ENCODE measurements at places on chromosomes 4 and X. TPM values are rescaled to one million over a fixed set of nuclear protein-coding genes. Genes with fewer than 3 reads are reported as not detected.
A peak's percentile ranks its signal among the peaks of the same experiment; 100 is the strongest.

DNA sequence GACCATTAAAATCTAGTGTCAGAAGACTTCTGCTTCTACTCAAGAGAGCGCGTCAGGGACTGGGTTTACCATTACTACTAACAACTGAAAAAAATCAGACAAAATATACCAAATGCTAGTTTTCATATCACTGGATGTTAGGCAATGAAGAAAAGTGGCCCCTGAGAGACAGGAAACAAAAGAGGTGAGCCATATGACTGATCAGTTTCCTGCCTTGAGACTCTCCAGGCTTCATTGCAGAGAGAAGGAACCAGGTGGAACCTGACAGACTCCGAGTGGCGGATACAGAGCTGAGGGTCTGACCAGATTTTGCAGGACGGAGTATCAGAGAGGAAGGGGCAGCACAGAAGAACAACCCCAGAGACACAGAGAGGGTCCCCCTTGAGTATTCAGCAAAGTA, 86.3 kb downstream of the C4orf51 start:
- DNase-seq: no peak

DNA sequence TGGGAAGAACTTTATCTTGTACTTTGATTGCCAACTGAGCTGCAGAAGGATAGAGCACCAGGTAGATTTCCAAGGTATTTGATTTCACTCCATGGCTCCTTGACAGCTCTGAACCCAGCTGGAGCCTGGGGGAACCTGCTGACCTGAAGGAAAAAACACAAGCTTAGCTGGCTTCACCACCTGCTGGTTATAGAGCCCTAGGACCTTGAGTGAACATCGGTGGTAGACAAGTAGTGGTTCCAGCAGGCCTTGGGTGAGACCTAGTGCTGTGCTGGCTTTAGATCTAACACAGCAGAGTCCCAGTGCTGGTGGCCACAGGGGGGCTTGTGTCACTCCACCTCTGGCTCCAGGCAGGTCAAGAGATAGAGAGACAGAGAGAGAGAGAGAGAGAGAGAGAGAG, 1102.6 kb downstream of the ADGRL3 start:
- DNase-seq: no peak

P2RY4 gene
- total RNA-seq: 0.30 TPM

DNA sequence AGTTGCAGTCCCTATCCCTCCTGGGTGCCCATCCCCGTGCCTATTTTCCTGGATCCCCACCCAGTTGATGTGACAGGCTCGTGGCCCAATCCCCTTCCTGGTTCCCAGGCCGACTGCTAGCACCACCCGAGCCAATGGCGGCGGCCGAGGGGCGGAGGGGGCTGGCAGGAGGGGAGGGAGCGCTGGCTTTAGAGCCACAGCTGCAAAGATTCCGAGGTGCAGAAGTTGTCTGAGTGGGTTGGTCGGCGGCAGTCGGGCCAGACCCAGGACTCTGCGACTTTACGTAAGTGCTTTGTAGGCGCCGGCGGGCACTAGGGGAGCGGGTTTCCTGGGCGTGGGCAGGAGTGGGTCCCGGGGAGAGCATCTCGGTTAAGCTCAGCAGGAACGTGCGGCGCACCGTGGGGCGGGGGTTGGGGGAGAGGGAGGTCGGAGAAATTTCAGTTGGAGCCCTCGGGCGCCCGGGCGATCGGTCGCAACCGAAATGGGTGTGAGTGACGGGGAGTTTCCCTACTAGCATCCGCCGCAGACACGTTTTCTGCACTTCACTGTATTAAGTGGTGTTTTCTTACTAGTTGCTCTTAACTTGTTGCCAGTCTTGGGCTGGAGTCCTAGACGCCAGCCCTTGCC, at the start of gene PLS3:
Gene PLS3 (plus strand): TSS at position 197 of the 627 bp plus-strand sequence. CDS start 49,077 bp downstream, outside the sequence.
- peak; percentile 84 for DNase-seq

GRCh38 chr4:16503421-16504100, 277.3 kb upstream of the TAPT1 start:
- no peak for DNase-seq

Data from upper lobe of left lung (tissue), 6 donors.